Breast epithelium (tissue), 4 donors: ENCODE measurements at places on chromosomes 1 and 21. TPM values are rescaled to one million over a fixed set of nuclear protein-coding genes. Genes with fewer than 3 reads are reported as not detected.

The GSTM5 gene
- 3.6 TPM for total RNA-seq

- no peak for DNase-seq
- H3K4me3 ChIP-seq = no peak overlapping the region
- H3K36me3 ChIP-seq = no peaks in the 10 kb centered on the region
- no peaks in the 10 kb centered on the region for H3K27me3 ChIP-seq
- no peaks in the 10 kb centered on the region for H3K4me1 ChIP-seq
- H3K27ac ChIP-seq = no peak overlapping the region
Measured at GRCh38 chr1:185644531-185644930, 89.7 kb upstream of the HMCN1 start.

- H3K27me3 ChIP-seq = no peaks in the 10 kb centered on the region
- no peak for DNase-seq
- no peak overlapping the region for H3K4me3 ChIP-seq
- H3K36me3 ChIP-seq = no peaks in the 10 kb centered on the region
- peaks cover 2% of the 10 kb centered on the region for H3K4me1 ChIP-seq
- no peak overlapping the region for H3K27ac ChIP-seq
Measured at GRCh38 chr1:16158993-16159831, 3.3 kb upstream of the EPHA2 start.

The MEF2D gene
- 34.9 TPM for total RNA-seq

The PRKAA2 gene
- 6.6 TPM for total RNA-seq

The SNX7 gene
- total RNA-seq = 22.6 TPM

DNA sequence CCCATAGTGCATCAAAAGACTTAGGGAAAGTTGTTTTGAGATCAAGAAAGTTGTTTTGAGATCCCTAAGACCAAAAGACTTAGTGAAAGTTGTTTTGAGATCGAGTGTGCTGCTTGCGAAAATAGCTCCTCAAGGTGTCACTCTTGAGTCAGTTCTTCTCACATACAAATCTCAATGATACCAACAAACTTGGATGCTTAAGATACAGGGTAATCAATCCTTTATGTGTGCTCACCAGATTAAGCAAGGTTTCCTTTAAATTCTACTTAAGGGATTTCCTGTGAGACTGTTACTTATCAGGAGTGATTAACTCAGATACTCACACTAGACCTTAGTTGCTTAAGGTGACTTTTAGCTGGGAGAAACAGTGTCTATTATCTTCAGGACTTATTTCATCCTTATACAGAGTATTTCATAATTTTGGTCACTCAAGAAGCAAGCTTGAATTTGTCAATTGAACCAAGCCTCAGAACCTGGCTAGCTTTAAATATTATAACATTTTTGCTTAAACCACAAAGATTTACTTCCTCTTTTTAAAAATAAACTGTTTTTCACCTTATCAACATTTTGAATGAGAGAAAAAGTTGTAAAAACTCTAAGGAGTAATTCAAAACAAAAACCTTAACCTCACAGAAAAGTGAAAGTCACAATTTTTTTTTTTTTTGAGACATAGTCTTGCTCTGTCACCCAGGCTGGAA is 8.0 kb upstream of the RLF start:
- H3K4me1 ChIP-seq = no peaks in the 10 kb centered on the region
- no peaks in the 10 kb centered on the region for H3K36me3 ChIP-seq
- no peak overlapping the region for H3K4me3 ChIP-seq
- no peak for DNase-seq
- no peaks in the 10 kb centered on the region for H3K27me3 ChIP-seq
- H3K27ac ChIP-seq = no peak overlapping the region

GRCh38 chr1:82931006-82931405 is 1067.9 kb downstream of the TTLL7 start:
- H3K4me3 ChIP-seq = no peak overlapping the region
- no peaks in the 10 kb centered on the region for H3K4me1 ChIP-seq
- no peaks in the 10 kb centered on the region for H3K36me3 ChIP-seq
- H3K27ac ChIP-seq = no peak overlapping the region
- H3K27me3 ChIP-seq = no peaks in the 10 kb centered on the region

GRCh38 chr1:223844787-223845036 is 1.0 kb downstream of the TP53BP2 start:
- H3K4me3 ChIP-seq = peak overlapping the region; percentile 87
- H3K27ac ChIP-seq = peak overlapping the region; percentile 96
- H3K4me1 ChIP-seq = peaks cover 6% of the 10 kb centered on the region
- H3K36me3 ChIP-seq = no peaks in the 10 kb centered on the region
- DNase-seq = no peak

DNA sequence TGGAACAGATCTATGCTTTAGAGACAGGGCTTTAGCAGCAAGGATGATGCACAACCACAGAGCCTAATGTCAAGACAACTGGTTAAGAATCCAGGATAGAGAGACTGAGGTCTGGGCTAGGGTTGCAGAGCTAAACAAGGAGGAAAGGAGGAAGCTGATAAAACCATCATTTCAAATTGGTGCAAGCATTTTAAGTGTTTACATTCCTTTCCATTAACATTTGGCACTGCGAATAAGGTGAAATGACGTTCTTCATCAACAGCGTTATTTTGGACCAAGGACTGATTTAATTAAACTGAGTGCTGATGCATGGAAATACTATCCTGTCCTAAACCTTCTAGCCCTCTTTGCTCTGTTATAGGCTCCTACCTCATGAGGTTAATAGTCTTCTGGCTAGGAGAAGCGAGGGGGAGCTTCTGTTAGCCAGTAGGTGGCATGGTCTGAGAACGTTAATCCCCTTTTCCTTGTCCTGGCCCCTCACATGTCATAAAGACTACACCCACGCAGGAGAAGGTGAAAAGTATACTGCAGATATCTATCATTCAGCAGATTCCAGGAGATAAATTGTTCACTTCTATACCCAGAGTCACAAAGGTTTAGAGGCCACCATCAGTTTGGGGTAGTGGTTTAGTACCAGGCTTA is 7.6 kb upstream of the C1orf21 start:
- no peaks in the 10 kb centered on the region for H3K36me3 ChIP-seq
- DNase-seq = no peak
- H3K27me3 ChIP-seq = no peaks in the 10 kb centered on the region

GRCh38 chr1:19710825-19711611 is 46.3 kb downstream of the HTR6 start:
- H3K4me3 ChIP-seq = no peak overlapping the region
- H3K36me3 ChIP-seq = no peaks in the 10 kb centered on the region
- no peaks in the 10 kb centered on the region for H3K27me3 ChIP-seq
- no peak for DNase-seq
- no peaks in the 10 kb centered on the region for H3K4me1 ChIP-seq
- H3K27ac ChIP-seq = no peak overlapping the region

DNA sequence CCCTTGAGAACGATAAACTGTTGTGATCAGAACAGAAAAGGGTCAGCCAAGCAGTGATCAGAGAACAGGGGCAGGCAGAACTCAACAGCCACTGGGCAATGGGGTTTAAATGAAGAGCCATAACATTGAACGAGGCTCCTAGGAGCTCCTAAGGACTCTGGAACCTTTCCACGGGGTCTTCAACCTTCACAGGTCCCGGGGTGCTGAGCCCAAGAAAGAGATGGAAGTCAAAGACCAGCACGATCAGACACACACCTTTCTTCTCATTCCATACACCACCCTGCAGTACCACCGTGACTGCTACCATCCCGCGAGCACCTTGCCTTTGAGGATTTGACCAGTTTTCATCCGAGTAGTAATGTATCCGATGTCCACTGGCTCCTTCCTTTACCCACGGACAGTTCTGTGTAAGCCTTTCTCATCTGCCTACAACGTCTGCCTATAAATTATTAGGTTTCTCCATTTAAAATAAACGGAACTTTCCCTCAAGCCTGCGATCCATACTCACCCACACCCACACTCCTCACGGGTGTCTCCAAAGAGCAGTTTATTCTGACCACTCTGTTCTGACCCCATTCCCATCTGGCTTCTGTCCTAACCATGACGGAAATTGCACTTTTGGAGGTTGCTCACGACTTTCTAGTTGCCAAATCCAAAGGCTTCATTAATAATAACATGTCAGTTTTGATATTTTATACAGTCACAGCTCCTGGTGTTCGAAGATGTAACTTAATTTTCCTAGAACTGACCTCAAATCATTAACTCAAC is 16.8 kb upstream of the HHAT start:
- H3K27ac ChIP-seq = peak overlapping the region; percentile 21
- no peaks in the 10 kb centered on the region for H3K27me3 ChIP-seq
- H3K4me3 ChIP-seq = peak overlapping the region; percentile 62
- DNase-seq = no peak
- no peaks in the 10 kb centered on the region for H3K4me1 ChIP-seq

- H3K4me1 ChIP-seq = peaks cover 2% of the 10 kb centered on the region
- H3K4me3 ChIP-seq = no peak overlapping the region
- no peaks in the 10 kb centered on the region for H3K27me3 ChIP-seq
- no peak overlapping the region for H3K27ac ChIP-seq
Measured at GRCh38 chr1:229278120-229278741, 7.3 kb downstream of the RAB4A start.

DNA sequence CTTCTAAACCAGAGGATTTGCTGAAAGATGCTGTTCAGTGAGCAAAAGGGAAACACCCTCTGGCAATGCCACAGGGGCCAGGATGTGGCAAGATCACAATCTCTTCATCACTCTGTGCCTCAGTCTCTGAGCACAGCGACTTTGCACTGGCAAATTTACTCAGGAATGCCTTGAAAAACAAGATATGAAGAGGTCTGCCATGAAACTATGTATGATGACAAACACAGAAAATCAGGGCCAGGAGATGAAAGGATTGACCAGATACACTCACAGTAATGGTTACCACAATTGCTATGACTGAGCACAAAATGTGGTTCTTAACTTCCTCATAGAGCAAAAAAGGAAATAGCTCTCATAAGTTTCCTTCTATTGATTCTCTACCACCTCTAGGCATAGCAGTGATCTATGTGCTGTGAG is 5.8 kb downstream of the TTC13 start:
- DNase-seq = no peak
- no peaks in the 10 kb centered on the region for H3K27me3 ChIP-seq
- H3K4me1 ChIP-seq = no peaks in the 10 kb centered on the region
- H3K27ac ChIP-seq = no peak overlapping the region
- H3K4me3 ChIP-seq = no peak overlapping the region

DNA sequence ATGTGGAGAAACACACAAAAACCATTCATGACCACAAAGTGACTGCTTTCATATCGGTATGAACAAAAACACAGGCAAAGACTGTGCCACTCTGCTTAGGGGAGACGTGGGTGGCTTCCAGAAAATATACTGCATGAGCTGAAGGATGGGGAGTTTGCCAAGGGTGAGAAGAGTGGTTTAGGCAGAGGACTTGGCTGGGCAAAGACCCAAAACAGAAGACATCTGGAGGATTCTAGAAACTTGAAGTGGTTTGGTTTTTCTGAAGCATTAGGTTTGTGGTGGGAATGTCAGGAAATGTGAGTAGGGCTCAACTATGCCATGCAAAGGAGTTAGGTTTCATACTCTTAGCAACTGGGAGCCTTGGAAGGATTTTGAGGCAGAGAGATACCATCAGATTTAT is 26.6 kb upstream of the DNM3 start:
- no peak overlapping the region for H3K27ac ChIP-seq
- no peaks in the 10 kb centered on the region for H3K27me3 ChIP-seq
- H3K4me3 ChIP-seq = no peak overlapping the region
- H3K36me3 ChIP-seq = no peaks in the 10 kb centered on the region
- H3K4me1 ChIP-seq = no peaks in the 10 kb centered on the region

GRCh38 chr1:164601399-164602100 is 42.6 kb downstream of the PBX1 start:
- H3K27ac ChIP-seq = peak overlapping the region; percentile 80
- DNase-seq = no peak
- no peaks in the 10 kb centered on the region for H3K36me3 ChIP-seq
- H3K4me1 ChIP-seq = peaks cover 14% of the 10 kb centered on the region

The CFAP141 gene
- total RNA-seq = not detected

- no peaks in the 10 kb centered on the region for H3K36me3 ChIP-seq
- DNase-seq = no peak
- H3K27me3 ChIP-seq = no peaks in the 10 kb centered on the region
Measured at GRCh38 chr1:175005085-175005783, 5.5 kb downstream of the CACYBP start.

- no peak overlapping the region for H3K4me3 ChIP-seq
- DNase-seq = no peak
- no peaks in the 10 kb centered on the region for H3K36me3 ChIP-seq
- no peak overlapping the region for H3K27ac ChIP-seq
- H3K27me3 ChIP-seq = no peaks in the 10 kb centered on the region
Measured at GRCh38 chr1:169479363-169480066, 6.2 kb downstream of the SLC19A2 start.

- H3K4me1 ChIP-seq = peaks cover 16% of the 10 kb centered on the region
- peak overlapping the region; percentile 78 for H3K27ac ChIP-seq
- no peak for DNase-seq
- no peaks in the 10 kb centered on the region for H3K27me3 ChIP-seq
- no peak overlapping the region for H3K4me3 ChIP-seq
Measured at GRCh38 chr1:25806418-25806817, 6.4 kb downstream of the SELENON start.

DNA sequence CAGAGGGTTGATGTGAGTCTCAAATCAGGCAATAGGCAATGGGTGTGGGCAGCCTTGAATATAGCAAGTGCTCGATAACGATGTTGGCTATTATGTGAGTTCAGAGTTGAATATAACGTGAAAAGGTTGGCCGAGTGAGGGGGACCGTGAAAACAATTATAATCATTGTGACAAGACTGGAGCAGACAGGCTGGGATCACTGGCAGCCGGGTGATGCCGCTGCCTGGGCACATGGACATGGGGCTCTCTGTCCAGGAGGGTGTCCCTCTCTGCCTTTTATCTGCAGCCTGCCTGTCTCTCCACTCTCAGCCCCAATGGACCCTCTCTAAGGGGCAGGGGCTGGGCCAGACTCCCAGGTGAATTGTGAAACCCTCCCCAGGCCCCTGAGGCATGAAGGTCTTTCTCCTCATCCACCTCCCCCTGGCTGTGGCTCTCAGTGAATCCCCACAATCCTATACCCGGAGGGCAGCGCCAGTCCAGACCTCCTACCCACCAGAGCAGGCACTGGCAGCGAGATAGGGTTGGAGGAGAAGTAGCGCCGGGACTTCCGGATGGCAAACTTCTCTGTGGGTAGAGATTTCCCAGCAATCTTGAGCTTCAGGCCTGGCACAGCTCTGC is 36.4 kb downstream of the TTC39A start:
- H3K27me3 ChIP-seq = no peaks in the 10 kb centered on the region
- no peak overlapping the region for H3K4me3 ChIP-seq
- no peaks in the 10 kb centered on the region for H3K36me3 ChIP-seq
- H3K4me1 ChIP-seq = no peaks in the 10 kb centered on the region
- DNase-seq = no peak
